Cortex of kidney (tissue), 1 donor: ENCODE measurements at places on chromosomes 4 and X.

- DNase-seq: no peak
Measured at GRCh38 chr4:166816890-166817289, 417.4 kb downstream of the SPOCK3 start.

DNA sequence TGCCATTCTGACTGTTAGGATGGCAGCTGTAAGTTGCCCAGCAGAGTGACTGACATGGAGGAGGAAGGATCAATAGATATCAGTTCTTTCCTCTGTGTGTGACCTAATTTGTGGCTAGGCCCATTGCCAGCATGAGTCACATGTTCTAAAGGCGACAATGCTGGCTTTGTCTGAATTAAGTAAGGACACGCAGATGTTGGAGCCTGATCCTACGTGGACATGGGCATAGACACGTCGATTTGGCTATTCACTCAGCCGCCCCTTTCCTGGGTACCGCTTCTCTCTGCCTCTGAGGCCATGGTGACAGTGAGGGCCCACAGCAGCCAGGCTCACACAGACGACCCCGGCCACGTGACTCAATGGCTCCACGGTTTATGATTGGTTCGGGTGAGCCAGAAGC is 16.3 kb downstream of the PROM1 start:
- no peak for DNase-seq

DNA sequence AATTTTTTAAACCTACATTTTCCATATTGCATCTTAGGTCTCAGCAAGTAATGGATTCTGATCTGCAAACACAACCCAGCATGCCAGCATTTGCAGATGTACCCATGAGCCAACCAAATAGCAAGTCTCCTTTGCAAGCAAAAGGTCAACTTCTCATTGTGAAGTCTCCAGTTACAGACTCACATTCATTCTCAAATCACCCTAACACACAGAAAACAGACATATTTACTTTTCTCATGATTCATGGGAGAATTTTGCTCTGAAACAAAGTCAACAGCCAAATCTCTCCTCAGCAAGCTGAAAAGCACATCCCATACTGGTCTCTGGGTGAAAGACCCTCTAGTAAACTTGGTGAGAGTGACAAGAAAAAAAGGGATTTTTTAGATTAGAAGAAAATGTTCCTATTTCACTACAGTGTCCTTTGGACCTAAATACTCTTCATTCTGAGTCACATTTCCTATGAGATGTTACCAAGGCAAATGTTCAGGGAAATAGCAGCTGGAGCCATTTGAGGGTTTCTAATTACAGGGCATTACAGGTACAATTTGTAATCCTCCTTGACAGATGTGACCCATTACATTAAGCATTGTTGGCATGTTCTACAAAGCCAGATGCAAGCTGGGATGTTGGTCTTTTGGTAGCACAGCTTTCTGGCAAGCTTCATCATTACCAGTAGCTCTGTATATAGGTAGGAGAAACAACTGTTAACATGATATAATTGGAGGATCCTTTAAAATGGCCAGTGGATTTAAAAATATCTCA is 383.3 kb downstream of the SMARCA1 start:
- DNase-seq: no peak

- no peak for DNase-seq
Measured at GRCh38 chr4:110620322-110620690, 2.6 kb downstream of the PITX2 start.

- no peak for DNase-seq
Measured at GRCh38 chr4:27318740-27319139, 458.1 kb downstream of the STIM2 start.

DNA sequence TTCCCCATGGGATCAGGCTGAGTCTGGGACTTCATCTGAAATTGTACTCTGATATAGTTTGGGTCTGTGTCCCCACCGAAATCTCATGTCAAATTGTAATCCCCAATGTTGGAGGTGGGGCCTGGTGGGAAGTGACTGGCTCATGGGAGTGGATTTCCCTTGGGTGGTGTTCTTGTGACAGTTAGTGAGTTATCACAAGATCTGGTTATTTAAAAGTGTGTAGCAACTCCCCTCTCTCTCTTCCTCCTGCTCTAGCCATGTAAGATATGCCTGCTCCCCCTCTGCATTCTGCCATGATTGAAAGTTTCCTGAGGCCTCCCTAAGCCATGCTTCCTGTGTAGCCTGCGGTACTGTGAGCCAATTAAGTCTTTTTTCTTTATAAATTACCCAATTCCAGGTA is 61.0 kb downstream of the RASGEF1B start:
- DNase-seq: no peak

- DNase-seq: no peak
Measured at GRCh38 chr4:94409962-94410361, 41.8 kb upstream of the PDLIM5 start.

- DNase-seq: no peak
Measured at GRCh38 chr4:151291485-151291884, 14.5 kb downstream of the PRSS48 start.

DNA sequence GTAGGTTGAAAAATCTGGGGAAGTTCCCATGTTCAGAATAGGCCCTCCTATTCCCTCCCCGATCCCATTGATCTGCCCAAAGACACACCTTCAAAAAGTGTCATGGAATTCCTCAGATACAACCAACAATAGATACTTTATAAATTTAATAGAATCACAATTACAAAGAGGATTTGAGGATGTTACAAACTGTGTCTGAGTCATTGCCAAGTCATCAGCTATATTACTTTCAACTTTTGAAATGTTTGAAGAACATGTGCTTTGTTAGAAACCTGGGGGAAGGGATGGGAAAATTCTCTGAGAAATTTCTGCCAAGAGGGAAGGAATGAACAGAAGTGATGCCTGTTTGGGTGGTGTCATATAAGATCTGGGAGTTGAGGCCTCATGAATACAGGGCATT is 46.7 kb downstream of the KCNIP4 start:
- DNase-seq: no peak

- no peak for DNase-seq
Measured at GRCh38 chrX:150566734-150567182, 1.7 kb upstream of the MTM1 start.

- DNase-seq: no peak
Measured at GRCh38 chrX:20267931-20268701, 1.4 kb upstream of the RPS6KA3 start.

GRCh38 chr4:57154926-57155325 is 44.7 kb upstream of the IGFBP7 start:
- no peak for DNase-seq

DNA sequence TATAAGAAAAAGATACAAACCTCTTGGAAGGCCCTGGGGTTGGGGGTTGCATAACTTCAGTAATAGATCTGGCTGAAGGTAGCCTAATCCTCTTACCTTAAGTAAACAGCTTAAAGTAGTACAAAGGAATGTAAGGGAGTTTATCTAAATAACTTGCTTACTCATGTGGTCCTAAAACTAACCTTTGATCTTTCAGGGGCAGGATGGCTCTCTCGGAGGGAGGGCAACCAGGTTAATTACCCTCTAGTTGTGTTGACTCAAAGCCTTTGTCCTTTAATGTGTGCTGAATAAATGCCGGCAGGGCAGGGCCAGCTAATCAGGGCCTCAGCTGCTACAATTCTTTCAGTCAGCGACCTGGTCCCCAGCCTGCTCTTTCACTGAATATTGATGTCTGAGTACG is 822.0 kb upstream of the SLIT2 start:
- DNase-seq: no peak

DNA sequence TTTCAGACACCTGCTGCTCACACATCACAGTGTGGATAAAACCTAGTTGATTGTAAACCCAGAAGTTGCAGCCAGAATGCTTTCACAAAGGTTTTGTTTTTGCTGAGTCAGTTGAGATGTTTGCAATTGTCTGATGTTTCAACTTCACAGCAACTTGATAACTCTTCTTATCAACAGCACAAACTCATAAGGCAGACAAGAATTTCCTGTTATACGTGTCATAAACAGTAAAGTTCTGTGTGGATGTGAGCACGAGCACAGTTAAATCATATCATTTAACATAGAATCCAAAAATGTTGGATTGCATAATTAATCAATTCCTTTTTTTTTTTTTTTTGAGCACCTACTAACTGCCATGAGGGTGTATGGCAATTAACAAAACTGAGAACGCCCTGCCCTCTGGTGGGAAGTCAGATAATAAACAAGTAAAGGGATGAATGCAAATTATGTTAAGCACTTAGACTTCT is 512.2 kb downstream of the PDHA2 start:
- no peak for DNase-seq
